Mesenchymal stem cell (in vitro differentiated cells and primary cell): ENCODE measurements at places on chromosomes 1 and 21.

- peak; percentile 73 for DNase-seq
Observed at GRCh38 chr1:44030605-44031251, 534 bp downstream of the SLC6A9 start.

- DNase-seq = peak; percentile 66
Observed at GRCh38 chr21:41933313-41934079, 20.3 kb downstream of the C2CD2 start.

DNA sequence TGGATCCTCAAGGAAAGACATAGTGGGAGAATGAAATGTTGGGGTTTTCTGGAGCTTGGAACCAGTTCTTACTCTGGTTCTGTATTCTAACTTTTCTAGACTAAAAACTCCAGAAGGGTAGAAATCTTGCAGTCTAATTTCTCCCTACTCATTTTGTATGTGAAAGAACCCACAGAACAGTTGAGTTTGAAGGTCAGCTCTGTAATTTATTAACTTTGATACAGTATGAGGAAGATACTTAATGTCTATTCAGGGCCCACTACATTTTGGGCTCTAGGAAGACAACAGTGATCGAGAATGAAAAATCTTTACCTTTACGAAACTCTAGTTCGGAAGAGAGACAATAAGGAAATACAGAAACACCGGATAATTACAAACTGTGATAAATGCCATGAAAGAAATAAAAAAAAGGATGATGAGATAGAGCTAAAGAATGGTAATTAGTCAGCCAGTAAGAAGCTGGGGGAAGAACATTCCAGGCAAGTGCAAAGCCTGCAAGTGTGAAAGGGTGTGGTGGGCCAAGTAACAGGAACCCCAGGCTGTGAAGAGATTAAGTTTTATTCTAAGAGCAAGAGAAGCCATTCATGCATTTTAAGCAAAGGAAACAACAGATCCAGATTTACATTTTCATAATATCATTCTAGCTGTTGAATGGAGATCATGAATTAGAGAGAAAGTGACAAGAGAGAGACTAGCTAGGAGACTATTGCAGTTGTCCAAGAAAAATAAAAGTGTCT is 159.9 kb upstream of the HMCN1 start:
- DNase-seq = no peak

- DNase-seq = no peak
Observed at GRCh38 chr1:42999308-42999707, 40.6 kb upstream of the SLC2A1 start.

- no peak for DNase-seq
Observed at GRCh38 chr1:220151454-220151853, 57.5 kb downstream of the IARS2 start.

- DNase-seq = no peak
Observed at GRCh38 chr1:156344409-156344808, 6.1 kb downstream of the TSACC start.

DNA sequence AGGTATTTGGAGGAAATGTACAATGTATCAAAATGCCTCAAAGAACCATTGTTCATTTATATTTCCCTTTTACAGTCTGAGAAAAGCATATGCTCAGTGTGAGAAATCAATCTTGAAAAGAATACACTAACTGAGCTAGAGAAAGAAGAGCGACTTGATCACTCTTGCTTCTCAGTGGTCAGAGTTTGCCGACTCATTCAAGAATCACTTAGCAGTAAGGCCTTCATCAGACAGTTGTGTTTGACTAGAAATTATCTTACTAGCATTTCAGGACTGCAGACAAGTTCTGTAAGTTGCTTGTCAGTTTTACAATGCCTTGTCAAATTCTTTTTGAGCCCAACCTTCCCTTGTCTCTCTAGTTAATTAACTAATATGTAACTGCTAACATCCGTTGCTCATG is 12.9 kb downstream of the RGS18 start:
- no peak for DNase-seq

DNA sequence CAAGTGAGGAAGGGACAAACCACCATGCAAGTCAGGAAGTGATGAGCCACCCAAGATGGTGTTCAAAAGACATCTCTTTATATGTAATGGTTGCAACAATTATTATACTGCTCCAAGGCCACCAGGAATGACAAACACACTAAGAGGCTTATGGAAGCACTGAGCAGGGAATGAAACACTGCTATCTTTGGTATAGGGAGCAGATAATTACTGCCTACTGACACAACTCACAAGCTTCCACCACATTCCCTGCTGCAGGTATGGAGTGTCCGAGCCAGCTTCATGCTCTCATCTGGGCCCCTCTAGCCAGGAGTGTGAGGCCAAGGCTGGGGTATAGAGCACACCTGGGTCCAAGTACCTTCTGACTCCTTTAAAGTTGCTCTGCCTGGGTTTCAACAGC is 371.4 kb downstream of the HHAT start:
- DNase-seq = no peak
